ENCODE measurements at places on chromosomes 7 and 10. TPM values are rescaled to one million over a fixed set of nuclear protein-coding genes. Genes with fewer than 3 reads are reported as not detected.

The ZNF503 gene
- 19.4 TPM for polyA plus RNA-seq

The SFTPA1 gene
- polyA plus RNA-seq = 0.29 TPM

The TBRG4 gene
- 41.6 TPM for polyA plus RNA-seq

The ELAPOR2 gene
- polyA plus RNA-seq = 0.86 TPM

The REPIN1 gene
- polyA plus RNA-seq = 22.7 TPM

The OR9A2 gene
- not detected for polyA plus RNA-seq

The DNAJC12 gene
- 0.59 TPM for polyA plus RNA-seq

The SLIT1 gene
- 0.02 TPM for polyA plus RNA-seq

The ZNF394 gene
- polyA plus RNA-seq = 15.2 TPM

The NUP42 gene
- polyA plus RNA-seq = 17.3 TPM
